Activated B cell treated with CpG ODN at 0.5 μM for 24 hours (primary cell): ENCODE measurements at places on chromosomes 4 and X.
A peak's percentile ranks its signal among the peaks of the same experiment; 100 is the strongest.

GRCh38 chr4:182518421-182518820 is 275.2 kb downstream of the TENM3 start:
- H3K27ac ChIP-seq = no peak overlapping the region
- peaks cover 3% of the 10 kb centered on the region for H3K27me3 ChIP-seq
- no peak for DNase-seq

DNA sequence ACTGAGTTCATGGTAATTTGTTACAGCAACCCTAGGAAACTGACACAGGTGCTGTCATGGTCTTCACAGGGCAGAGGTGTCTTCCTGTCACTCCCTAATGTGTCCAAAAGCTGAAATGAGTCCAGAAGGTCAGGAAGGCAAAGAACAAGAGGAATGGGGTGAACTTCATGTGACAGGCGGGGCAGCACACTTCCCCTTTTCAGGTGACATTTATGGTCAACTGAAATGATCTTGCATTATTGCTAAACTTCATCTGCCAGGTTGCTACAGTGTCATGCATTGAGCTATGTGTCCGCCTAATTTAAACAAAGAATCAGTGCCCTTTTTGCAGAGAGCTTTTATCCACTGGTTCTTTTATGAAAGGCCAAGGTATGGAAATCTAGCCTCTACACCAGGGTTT is 15.9 kb upstream of the CCDC149 start:
- H3K27me3 ChIP-seq = peaks cover 2% of the 10 kb centered on the region
- no peaks in the 10 kb centered on the region for H3K36me3 ChIP-seq
- H3K4me3 ChIP-seq = no peak overlapping the region
- H3K4me1 ChIP-seq = no peaks in the 10 kb centered on the region
- DNase-seq = no peak

- no peak overlapping the region for H3K27ac ChIP-seq
- H3K27me3 ChIP-seq = peaks cover 5% of the 10 kb centered on the region
- no peaks in the 10 kb centered on the region for H3K36me3 ChIP-seq
- no peaks in the 10 kb centered on the region for H3K4me1 ChIP-seq
Observed at GRCh38 chr4:7893539-7893938, 46.1 kb downstream of the AFAP1 start.

GRCh38 chrX:108126661-108127060 is 35.1 kb downstream of the ATG4A start:
- no peaks in the 10 kb centered on the region for H3K4me1 ChIP-seq
- H3K4me3 ChIP-seq = no peak overlapping the region
- DNase-seq = no peak

DNA sequence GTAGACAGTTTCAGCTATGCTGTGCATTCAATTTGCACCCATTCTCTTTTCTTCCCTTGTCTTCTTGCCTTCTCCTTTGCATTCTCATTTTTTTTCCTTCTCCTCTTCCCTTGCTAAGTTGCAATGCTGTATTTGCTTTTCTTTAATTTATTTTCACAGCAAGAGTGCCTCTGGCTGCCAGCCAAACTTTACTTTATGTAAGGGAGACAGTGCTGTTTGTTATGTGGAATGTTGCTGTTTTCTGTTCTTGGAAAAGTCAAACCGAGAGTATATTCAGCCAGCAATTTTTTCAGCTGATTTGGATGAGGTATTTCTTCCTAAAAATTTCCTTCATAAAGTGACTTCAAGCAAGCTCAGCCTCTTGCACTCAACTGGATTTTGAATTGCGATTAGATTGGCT is 1293.4 kb downstream of the ARAP2 start:
- H3K36me3 ChIP-seq = no peaks in the 10 kb centered on the region
- no peaks in the 10 kb centered on the region for H3K27me3 ChIP-seq
- no peak for DNase-seq
- H3K4me1 ChIP-seq = no peaks in the 10 kb centered on the region
- H3K27ac ChIP-seq = no peak overlapping the region

- H3K27ac ChIP-seq = peak overlapping the region; percentile 76
- H3K4me1 ChIP-seq = peaks cover 34% of the 10 kb centered on the region
- DNase-seq = no peak
- H3K4me3 ChIP-seq = peak overlapping the region; percentile 48
Observed at GRCh38 chr4:13601048-13601447, 26.5 kb downstream of the BOD1L1 start.

- peaks cover 30% of the 10 kb centered on the region for H3K27me3 ChIP-seq
- no peak for DNase-seq
- H3K36me3 ChIP-seq = no peaks in the 10 kb centered on the region
- H3K27ac ChIP-seq = no peak overlapping the region
Observed at GRCh38 chr4:24659241-24659961, 75.0 kb upstream of the DHX15 start.

- DNase-seq = no peak
- H3K27me3 ChIP-seq = no peaks in the 10 kb centered on the region
- no peak overlapping the region for H3K27ac ChIP-seq
- no peaks in the 10 kb centered on the region for H3K36me3 ChIP-seq
Observed at GRCh38 chr4:29151584-29151983, 1568.6 kb upstream of the PCDH7 start.

GRCh38 chrX:30864383-30864785 is 24.7 kb downstream of the TAB3 start:
- H3K36me3 ChIP-seq = peaks cover 21% of the 10 kb centered on the region
- no peaks in the 10 kb centered on the region for H3K27me3 ChIP-seq
- no peak for DNase-seq
- peaks cover 18% of the 10 kb centered on the region for H3K4me1 ChIP-seq
- H3K4me3 ChIP-seq = no peak overlapping the region
- peak overlapping the region; percentile 63 for H3K27ac ChIP-seq

- no peak overlapping the region for H3K27ac ChIP-seq
- peaks cover 2% of the 10 kb centered on the region for H3K36me3 ChIP-seq
- no peaks in the 10 kb centered on the region for H3K27me3 ChIP-seq
- DNase-seq = no peak
- H3K4me1 ChIP-seq = peaks cover 1% of the 10 kb centered on the region
Observed at GRCh38 chr4:48184882-48185281, 50.8 kb upstream of the TXK start.

- H3K4me3 ChIP-seq = no peak overlapping the region
- no peaks in the 10 kb centered on the region for H3K4me1 ChIP-seq
- no peaks in the 10 kb centered on the region for H3K27me3 ChIP-seq
- H3K36me3 ChIP-seq = peaks cover 6% of the 10 kb centered on the region
- no peak overlapping the region for H3K27ac ChIP-seq
- DNase-seq = no peak
Observed at GRCh38 chrX:132199941-132200340, 19.3 kb downstream of the RAP2C start.

GRCh38 chr4:88761861-88762523 is 64.4 kb upstream of the NAP1L5 start:
- no peak for DNase-seq
- H3K27me3 ChIP-seq = peaks cover 8% of the 10 kb centered on the region
- no peak overlapping the region for H3K4me3 ChIP-seq
- no peaks in the 10 kb centered on the region for H3K36me3 ChIP-seq
- H3K4me1 ChIP-seq = no peaks in the 10 kb centered on the region

DNA sequence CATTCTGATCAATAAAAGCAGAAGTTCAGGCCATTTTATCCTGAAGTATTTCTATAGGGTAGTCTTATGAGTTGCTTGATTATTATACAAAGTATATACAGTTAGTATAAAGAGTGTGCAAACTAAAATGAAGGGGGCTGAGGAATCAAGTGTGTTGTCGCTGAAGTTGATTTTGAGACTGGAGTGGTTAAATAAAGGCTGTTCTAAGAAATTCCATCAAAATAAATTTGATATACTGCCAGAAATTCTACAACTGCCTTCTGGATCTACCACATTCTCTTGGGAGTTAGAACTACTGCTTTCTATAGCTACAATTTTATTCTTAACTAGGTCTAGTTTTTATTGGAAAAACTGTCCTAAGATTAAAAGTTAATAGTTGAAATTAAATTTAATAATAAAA is 12.4 kb downstream of the EDNRA start:
- no peaks in the 10 kb centered on the region for H3K36me3 ChIP-seq
- no peak overlapping the region for H3K27ac ChIP-seq
- H3K4me1 ChIP-seq = no peaks in the 10 kb centered on the region
- no peak for DNase-seq

DNA sequence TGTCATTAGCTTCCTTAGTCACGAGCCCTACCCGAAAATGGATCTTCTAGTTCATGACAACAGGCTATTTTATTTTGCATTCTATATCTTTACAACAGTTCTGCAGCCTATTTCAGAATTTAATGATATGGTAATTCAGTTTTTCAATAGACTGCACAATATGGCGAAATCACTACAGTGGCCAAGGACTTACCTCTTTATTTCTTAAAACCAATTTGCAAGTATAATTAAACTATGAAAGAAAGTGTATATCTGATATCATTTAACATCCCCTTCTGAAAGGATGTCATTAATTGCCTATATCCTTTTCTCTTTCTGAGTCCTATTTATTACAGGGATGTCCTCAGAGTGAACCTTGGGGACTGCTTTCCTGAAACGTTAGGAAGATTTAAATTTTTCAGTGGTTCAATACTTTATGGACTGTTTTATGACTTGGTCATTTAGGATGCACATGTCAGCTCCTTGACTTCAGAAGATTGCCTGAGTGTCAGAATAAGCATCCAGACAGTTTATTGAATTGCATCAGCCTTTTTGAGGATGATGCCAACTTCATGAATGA is 190.8 kb upstream of the GEMIN8 start:
- no peak overlapping the region for H3K27ac ChIP-seq
- H3K4me1 ChIP-seq = no peaks in the 10 kb centered on the region
- H3K36me3 ChIP-seq = no peaks in the 10 kb centered on the region
- no peak for DNase-seq

- H3K27ac ChIP-seq = peak overlapping the region; percentile 96
- H3K27me3 ChIP-seq = no peaks in the 10 kb centered on the region
- peaks cover 72% of the 10 kb centered on the region for H3K4me1 ChIP-seq
- peak; percentile 53 for DNase-seq
- H3K36me3 ChIP-seq = peaks cover 16% of the 10 kb centered on the region
Observed at GRCh38 chrX:129777218-129778030, 2.3 kb upstream of the SASH3 start.

DNA sequence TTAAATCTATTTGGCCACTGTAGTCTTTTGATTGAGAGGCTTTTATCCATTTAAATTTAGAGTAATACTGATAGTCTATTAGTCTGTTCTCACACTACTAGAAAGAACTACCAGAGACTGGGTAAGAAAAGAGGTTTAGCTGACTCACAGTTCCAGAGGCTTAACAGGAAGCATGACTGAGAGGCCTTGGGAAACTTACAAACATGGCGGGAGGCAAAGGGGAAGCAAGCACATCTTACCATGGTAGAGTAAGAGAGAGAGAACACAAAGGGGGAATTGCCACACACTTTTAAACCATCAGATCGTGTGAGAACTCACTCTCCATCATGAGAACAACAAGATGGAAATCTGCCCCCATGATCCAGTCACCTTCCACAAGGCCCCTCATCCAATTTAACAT is 410.9 kb downstream of the PDGFC start:
- H3K27me3 ChIP-seq = no peaks in the 10 kb centered on the region
- no peak for DNase-seq
- H3K4me1 ChIP-seq = no peaks in the 10 kb centered on the region
- H3K27ac ChIP-seq = no peak overlapping the region
- H3K4me3 ChIP-seq = no peak overlapping the region
- no peaks in the 10 kb centered on the region for H3K36me3 ChIP-seq

DNA sequence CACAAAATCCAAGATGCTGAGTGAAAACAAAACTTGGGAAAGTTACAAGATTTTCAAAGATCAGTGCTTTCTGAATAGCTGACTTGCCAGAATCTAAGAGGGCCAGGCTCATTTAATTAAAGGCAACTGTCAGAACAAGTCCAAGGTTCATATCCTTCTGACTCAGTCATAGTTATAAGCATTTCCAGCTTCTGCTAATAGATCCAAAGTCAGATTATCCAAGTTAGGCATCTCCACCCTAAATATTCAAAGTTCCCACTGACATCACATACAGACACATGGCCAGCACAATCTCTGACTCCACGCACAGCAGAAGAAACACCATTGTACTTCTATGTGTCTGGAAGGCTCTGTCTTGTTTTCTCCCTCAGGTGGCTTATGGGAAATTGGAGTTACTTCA is 41.8 kb downstream of the GASK1B start:
- H3K27me3 ChIP-seq = no peaks in the 10 kb centered on the region
- no peaks in the 10 kb centered on the region for H3K4me1 ChIP-seq
- H3K27ac ChIP-seq = no peak overlapping the region
- DNase-seq = no peak

GRCh38 chr4:68338625-68339024 is 11.3 kb downstream of the YTHDC1 start:
- DNase-seq = no peak
- no peak overlapping the region for H3K4me3 ChIP-seq
- H3K36me3 ChIP-seq = peaks cover 43% of the 10 kb centered on the region
- H3K27me3 ChIP-seq = no peaks in the 10 kb centered on the region
- no peak overlapping the region for H3K27ac ChIP-seq

- peak overlapping the region; percentile 86 for H3K4me3 ChIP-seq
- H3K27ac ChIP-seq = peak overlapping the region; percentile 46
- peak; percentile 21 for DNase-seq
- no peaks in the 10 kb centered on the region for H3K36me3 ChIP-seq
- H3K27me3 ChIP-seq = peaks cover 26% of the 10 kb centered on the region
Observed at GRCh38 chrX:72306851-72307645, 1.3 kb upstream of the CITED1 start.
